ENCODE measurements at places on chromosomes 12 and 14.

GRCh38 chr12:51862947-51863346 is 14.4 kb upstream of the FIGNL2 start:
- DNase-seq = no peak

DNA sequence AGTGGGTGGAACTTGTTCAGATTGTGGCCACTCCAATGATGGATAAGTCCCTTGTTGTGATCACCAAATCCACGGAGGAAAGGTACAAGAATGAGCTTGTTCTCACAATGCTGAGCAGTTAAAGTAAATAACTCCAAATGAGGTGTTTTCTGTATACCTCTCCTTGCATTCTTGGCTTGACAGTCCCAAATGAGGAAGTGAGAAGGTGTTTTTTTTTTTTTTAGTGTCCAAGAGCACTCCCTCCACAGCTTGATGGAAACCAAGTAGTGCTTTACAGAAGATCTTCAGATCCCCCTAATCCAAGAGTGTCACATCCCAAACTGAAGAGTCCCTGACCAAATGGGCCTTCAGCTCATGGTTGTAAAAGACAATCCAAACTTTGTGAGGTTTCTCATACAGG is 153.6 kb downstream of the ATP23 start:
- no peak for DNase-seq

DNA sequence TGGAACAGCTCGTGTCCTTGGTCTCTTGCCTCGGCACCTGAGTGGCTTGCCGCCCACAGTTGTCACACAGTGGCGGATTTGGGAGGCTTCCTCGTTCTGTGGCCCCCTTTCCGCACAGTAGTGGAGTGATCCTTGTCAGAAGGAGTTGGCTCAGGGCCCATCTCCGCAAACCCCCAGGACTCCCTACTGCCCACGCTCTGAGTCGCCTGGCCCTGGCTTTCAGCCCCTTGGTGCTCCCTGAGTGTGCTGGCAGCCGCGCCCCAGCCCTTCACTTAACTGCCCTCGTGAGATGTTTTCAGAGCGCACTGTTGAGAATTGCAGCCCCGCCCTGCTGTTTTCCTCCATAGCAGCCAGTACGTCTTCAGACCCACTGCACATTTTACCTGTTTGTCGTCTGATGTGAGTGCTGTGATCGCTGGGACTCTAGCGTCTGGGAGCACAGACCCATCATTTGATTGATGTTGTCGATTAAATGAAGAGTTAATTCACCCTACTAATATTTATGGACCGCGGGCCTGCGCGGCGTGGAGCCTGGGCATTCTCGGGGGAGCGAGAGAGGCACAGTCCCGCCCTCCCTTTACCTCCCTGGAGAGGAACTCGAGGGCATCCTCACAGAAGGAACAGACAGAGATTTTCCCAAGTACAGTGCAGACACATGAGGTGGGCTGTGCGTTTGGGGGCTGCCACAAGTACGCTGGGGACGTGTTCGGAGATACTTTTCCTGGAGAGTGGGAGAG is 91.8 kb downstream of the DDX51 start:
- DNase-seq = no peak

GRCh38 chr12:1422604-1423315 is 171.6 kb downstream of the FBXL14 start:
- DNase-seq = no peak

- no peak for DNase-seq
These were observed 81.2 kb downstream of the CCDC60 start for GRCh38 chr12:119415714-119416113.

- no peak for DNase-seq
These were observed 160.7 kb upstream of the LRFN5 start for GRCh38 chr14:41446008-41446407.

GRCh38 chr12:1836854-1837421 is 16.6 kb downstream of the LRTM2 start:
- no peak for DNase-seq

- DNase-seq = no peak
These were observed 199.4 kb upstream of the FOXN3 start for GRCh38 chr14:89616425-89616824.
